ENCODE measurements at places on chromosomes 7 and 10.

DNA sequence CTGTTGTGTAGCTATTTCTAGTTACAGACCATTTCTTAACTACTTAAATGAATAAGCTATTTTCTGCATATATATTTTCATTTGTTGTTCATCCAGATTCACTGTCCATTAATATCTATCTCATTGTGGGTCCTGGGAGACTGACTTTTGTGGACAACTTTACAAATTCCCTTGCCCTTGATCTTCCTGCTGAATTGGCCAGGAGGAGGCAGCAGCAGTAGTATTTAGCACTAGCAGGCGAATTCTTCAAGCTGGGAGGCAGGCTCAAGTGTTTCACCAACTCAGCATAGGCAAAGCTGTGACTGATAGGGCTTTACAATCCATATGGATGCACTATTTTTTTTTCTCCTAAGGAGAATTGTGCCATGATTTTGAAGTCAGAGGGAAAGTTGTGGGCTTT, 461.0 kb upstream of the NRG3 start:
- DNase-seq: no peak

DNA sequence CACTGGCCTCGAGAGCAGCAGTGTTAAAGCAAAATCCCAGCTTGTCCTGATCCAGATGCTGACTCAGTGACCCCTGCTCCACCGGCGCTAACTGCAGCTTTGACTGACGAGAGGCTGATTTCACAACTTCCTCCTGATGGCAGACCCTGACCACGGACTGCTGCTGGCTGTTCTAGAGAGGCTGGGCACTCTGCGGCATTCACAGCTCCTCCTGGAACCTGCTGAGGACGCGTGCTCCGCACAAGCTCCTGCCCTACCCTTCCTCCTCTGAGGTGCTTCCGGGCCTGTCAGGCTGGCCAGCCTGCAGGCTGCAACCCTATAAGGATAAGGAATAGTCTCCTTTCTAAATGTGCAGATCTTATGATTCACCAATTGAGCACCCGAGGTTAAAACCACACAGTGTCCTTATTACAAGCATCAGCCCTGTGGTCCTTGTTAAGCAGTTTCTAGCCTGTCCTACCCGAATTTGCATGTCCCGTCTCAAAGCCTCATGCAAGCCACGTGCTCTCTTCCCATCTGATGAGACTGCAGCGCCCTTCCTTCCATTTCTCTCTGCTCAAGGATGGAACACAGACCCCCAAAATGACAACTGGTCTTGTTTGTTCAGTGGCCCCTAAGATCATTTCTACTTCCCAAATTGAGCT, 35.5 kb upstream of the NCAPG2 start:
- no peak for DNase-seq

DNA sequence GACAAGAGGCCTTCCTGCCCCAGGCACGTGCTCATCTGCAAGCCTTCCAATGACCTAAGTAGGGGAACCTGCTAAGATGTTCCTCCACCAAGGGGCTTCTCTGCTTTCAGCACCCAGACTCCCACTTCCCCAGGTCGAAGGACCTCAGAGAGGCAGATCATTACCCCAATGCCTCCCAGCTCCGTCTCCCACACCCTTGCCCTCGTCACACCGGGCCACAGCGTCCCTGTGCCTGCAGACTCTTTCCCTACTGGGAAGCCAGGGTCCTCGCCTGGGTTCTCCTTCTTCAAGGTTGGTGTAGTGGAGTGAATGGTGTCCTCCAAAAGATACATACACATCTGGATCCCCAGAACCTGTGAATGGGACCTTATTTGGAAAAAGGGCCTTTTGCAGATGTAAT, 151.9 kb downstream of the UBE2H start:
- DNase-seq: no peak

- DNase-seq: no peak
Measured at GRCh38 chr10:80104066-80104926, 25.8 kb downstream of the TMEM254 start.

GRCh38 chr10:117364110-117364960, 10.9 kb downstream of the PDZD8 start:
- no peak for DNase-seq

DNA sequence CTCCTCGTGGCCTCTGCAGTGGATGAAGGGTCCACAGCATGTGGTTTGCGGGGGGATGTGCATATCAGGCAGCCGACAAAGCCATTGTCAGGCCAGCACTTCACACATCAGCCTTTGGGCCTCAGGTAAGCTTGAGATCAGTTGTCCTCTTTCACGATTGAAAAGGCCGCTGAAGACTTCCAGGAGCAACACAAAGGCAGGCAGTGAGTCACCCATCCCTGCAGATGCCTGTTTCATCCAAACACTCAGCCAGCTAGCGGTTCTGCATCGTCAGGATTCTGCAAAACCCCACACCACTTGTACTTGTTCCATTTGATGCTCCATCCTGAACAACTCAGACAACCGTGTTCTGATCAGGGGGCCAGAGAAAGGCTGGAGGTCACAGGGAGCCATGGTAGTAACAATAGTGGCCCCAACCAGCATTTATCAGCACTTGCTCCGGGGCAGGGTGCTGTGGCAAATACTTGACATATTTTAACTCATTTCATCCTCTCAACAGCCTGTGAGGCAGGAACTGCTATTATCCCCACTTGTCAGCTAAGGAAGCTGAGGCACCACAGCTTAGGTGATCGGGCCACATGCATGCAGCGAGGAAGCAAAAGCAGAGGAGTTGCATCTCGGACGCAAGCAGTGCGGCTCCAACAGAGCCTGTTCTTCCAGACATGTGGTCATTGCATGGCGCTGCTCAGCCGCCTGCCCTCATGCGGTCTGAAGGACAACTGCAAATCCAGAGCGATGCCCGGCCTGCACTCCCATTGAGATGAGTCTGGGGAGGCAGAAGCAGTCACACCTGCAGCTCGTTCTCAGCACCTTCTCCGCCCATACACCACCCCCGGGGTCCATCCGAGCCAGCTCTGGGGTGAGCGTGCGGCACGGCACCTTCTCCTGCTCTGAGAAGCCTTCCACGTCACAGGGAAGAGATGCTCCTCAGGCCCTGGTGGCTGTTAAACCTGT, 144.9 kb downstream of the PAXIP1 start:
- no peak for DNase-seq

DNA sequence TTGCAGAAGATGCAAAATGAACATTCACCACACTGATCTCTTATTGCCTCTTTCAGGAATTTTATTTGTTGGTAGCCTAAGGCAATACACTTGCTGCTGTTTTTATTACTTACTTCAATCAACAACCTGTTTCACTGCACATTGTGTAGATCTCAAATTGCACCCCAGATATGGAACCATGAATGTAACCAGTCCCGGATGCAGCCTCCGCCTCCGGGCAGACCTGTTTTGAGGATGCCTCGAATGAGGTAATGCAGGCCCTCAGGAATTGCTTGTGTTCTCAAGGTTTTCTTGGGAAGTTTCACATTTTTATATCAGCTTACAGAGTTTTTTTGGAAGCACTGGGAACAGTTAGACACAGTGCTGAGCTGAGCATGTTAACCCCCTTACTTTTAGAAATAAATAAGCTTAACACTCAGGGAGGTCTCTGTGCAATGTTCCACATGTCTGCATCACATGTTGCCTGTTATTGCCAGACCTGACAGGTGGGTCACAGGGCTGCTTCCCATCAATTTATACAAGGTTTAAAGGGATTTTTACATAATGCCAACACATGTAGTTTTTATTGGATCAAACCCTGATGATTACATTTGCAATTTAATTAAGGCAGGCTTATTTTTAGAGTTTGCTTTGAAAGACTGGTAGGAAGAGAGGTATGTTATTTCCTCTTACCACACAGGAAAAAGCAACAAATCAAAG, 193.1 kb upstream of the POM121L12 start:
- no peak for DNase-seq

DNA sequence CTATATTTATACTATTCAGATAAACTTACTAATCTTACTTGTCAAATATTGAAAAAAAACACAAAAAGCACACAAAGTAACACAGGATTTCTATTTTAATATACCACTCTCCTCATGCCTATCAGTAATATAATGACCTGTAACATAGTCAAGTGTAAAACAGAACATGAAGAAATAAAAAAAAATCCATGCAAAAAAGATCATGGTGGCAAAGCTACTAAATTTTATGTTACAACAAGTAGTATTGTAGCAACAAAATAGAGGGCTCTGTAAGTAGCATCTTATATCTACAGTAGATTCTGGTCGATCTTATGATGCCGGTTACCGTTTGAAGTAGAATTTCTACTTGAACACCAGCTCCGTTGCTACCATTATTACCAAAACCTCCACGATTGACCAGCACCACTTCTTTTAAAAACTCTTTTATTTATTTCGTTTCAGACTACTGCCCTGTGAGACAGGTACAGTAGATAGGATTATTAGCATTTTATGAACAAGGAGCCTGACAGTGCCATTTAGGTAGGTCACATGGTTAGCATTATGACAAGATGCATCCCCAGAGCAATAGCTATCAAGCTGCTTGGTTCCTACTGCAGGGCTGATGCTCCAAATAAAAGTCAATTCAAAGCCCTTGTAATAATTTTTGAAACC, 2.1 kb downstream of the CPED1 start:
- no peak for DNase-seq

GRCh38 chr7:127717502-127718339, 65.7 kb downstream of the SND1 start:
- no peak for DNase-seq

- no peak for DNase-seq
Measured at GRCh38 chr7:43351683-43352082, 231.2 kb upstream of the STK17A start.

DNA sequence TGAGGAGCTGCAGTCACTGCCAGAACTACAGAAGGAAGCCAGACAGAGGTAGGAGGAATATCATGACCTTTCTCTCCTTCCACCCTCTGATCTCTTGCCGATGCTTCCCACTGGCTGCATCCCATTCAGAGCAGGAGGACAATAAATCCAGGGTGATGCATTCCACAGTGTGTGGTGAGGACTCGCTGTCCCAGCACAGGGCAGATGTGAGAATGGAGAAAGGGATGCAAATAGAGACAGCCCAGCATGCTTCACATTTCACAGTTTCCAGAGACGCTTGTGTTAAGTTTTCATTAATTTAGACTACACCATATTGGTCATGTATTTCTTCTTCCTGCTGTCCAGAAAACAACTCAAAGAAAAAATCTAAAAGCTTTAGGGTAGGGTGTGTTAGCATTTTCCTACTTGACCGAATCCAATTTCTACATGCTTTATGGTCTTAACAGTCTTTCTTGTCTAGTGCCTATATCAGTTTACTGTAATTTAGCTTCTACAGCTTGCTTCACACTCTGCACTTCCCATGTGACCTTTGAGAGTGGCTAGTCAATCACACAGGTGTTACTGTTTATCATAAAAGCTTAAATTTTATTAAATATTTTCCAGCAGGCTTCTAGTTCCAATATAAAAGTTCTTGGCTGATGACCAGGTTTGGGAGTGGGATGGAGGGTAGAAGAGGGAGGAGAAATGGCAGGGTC, 155.6 kb downstream of the RAPGEF5 start:
- no peak for DNase-seq

DNA sequence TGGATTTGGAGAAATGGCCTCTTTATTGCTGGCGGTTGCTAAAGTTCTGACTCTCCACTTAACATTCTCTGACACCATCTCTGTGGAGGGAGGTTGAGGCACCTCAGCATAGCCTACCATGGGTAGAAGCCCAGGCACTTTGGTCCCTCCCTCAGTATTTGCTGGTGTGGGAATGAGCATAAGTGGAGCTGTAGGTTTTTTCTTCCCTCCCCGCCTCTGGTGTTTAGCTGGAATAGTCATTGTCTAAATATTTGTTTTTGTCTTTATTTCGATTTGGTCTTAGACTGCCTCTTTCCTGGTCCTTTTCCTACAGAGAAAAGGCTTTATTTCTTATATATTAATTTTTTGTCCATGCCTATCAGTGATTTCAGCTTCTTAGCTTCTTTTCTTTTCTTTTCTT, 203.4 kb upstream of the AGR3 start:
- no peak for DNase-seq

GRCh38 chr10:124565565-124566221, 104.1 kb downstream of the LHPP start:
- no peak for DNase-seq

DNA sequence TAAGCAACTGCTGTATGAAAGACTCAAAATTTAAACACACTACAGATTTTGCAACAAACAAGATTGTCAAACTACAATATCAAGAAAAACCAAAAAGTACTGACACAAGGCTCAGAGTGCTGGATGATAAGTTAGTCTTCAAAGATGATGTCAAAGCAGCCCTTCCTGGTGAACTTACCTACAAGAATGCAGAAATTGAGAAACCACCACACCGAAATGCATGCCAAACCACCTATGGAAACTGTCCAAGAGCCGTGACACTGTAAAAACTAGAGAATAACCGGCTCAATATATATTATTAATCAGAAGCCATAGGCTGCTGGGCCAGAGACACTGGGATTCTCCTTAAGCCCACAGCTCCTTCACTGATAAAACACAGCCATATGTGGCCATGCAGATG, 25.3 kb downstream of the DENND11 start:
- DNase-seq: no peak

- no peak for DNase-seq
Measured at GRCh38 chr10:124003070-124003419, 90.4 kb downstream of the CHST15 start.

GRCh38 chr7:5872326-5872725, 8.3 kb upstream of the OCM start:
- no peak for DNase-seq

GRCh38 chr7:15938115-15938514, 251.6 kb upstream of the MEOX2 start:
- DNase-seq: no peak

DNA sequence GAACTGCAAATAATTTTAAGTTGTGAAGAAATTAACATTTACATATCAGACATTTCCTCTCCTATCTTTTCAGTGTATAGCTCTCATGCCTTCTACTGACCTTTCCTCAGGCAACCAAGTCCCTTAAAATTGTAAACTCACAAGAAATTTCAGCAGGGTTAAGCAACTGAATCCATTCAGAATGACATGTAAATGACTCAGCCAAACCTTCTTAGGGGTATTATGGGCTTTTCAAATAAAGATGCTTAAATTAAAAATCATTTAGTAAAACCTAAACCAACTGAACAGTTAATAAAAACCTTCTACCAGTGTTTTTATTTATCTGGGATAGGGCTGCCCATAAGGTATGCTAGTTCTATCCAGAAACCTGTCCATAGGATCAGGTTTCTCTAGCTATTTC, 20.7 kb downstream of the WAPL start:
- no peak for DNase-seq

GRCh38 chr7:27462575-27463270, 200.0 kb downstream of the HIBADH start:
- DNase-seq: no peak

DNA sequence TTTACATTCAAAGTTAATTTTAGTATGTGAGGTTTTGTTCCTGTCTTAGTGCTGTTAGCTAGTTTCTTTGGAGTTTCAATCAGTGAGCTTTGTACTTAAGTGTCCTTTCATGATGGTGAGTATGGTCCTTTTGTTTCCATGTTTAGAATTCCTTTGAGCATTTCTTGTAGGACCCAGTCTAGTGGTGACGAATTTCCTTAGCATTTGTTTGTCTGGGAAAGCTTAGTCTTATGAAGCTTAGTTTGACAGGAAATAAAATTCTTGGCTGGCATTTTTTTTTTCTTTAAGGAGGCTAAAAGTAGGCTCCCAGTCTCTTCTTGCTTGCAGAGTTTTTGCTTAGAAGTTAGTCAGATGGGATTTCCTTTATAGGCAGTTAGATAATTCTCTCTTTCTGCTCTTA, 209.2 kb upstream of the SEMA3C start:
- no peak for DNase-seq

All from CD4-positive, alpha-beta T cell treated with Interleukin-17A for 4 hours (primary cell).